Umbilical cord (tissue), 2 donors: ENCODE measurements at places on chromosomes 4 and X. TPM values are rescaled to one million over a fixed set of nuclear protein-coding genes. Genes with fewer than 3 reads are reported as not detected.

HSD17B13 gene
- 1.9 TPM for total RNA-seq

DNA sequence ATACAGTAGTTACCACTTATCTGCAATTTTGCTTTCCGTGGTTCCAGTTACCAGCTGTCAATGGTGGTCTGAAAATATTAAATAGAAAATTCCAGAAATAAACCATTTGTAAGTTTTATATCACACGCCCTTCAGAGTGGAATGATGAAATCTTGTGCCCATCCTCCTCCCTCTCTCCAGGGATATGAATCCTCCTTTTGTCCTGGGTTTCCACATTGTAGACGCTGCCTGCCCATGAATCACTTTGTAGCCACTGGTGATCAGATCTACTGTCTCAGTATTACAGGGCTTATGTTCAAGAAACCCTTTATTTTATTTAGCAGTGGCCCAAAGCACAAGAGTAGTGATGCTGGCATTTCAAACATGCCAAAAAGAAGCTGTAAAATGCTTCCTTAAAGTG is 198.6 kb downstream of the KCNIP4 start:
- DNase-seq, result no peak

DNA sequence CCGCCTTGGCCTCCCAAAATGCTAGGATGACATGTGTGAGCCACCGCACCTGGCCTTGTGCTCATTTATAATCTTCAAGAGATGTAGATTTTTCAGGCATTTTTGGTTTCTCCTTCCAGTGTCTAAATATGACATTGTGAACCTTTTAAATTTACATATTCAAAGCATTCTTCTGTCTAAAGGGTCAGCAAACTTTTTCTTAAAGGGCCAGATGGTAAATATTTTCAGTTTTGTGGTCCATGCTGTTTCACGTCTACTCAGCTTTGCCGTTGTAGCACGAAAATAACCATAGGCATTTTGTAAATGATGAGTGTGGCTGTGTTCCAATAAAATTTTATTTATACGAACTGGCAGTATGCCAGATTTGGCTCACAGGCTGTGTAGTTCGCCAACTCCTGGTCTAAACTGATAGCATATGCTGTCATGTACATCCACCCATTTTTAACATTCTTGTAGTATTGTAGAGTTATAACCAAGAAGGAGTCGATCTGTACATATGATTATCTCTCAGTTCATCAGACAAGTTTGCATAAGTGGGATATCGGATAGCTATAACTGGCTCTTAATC is 12.7 kb upstream of the GCNA start:
- no peak for DNase-seq

PCSK1N gene
- total RNA-seq, result not detected

DNA sequence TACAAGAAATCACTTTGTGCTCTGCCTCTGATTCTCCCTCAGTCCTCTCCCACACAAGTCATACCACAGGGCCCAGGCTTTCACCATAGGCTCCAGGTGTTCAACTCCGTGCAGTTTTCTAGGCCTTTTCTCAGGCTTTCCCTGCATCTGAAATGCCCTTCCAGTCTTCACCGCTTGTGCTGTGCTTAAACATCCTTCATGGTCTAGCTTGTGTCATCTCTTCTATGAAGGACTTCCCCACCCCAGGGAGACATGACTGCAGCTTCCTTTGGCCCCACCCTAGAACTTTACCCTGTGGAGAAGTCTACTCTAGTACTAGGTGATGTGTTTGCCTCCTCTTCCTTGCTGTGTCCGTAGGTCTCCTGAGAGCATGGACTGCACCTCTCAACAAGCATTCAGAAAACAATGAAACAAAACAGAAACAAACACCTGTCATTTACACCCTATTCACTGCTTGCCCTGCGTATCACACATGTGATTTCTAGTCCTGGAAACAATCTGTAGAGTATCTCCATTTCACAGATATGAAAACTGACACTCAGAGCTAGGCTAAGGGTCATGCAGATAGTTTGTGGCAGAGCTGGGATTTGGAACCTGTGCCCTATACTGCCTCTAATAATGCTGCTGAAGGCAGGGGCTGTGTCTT is 22.7 kb upstream of the LEF1 start:
- DNase-seq, result no peak
